ENCODE measurements at places on chromosomes 3 and 15.

DNA sequence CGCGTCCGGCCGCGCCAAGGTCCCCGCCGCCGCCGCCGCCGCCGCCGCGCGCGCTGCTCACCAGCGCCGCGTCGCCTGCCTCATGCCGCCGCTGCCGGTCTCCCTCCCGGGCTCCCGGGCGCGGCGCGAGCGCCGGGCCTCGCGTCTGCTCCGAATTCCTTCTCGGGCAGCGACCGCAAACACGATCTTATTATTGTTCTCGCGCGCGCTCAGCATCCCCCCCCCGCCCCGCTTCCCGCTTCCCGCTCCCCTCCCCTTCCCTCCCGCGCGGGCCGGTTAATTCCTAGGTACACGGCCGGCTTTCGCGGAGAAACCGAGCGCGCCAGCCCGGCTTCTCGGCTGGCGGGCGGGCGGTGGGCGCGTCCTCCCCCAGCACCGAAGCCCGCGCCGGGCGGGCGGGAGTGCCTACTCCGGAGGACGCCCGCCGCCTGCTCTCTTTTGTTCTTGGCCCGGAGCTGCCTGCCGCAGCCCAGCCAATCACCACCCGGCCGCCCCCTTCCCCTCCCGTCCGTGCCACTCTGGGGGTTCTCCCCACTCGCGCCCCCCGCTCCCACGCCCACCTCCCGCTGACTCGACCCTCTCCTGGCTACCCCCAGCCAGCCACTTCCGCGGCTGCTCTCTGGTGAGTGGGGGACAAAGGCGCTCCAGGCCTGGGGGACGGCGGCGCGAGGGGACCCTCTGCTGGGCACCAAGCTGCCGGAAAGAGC is at the start of gene HDGFL3:
Gene HDGFL3, minus strand, starts transcription at position 164 of the 707 bp plus-strand sequence. CDS start 409 bp downstream, outside the sequence.
- peak; percentile 57 for DNase-seq

GRCh38 chr15:63157891-63158431 is 684 bp upstream of the RPS27L start:
- peak; percentile 13 for DNase-seq

DNA sequence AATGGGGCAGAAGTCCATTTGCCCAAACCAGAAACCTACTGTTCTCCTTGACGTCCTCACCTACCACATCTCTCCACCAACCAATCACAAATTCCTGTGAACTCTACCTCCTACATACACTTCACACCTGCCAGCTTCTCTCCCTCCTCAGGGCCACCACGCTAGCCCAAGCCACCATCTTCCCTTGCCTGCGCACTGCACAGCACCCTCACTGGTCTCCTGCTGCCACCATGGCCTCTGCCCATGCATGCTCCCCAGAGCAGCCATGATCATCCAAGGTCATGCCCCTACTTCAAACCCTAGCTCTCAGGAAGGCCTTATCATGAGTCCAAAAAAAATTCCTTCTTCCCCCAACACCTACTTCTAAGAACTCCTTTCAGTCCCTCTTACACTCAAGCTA is 1.1 kb upstream of the EPHB3 start:
- no peak for DNase-seq

DNA sequence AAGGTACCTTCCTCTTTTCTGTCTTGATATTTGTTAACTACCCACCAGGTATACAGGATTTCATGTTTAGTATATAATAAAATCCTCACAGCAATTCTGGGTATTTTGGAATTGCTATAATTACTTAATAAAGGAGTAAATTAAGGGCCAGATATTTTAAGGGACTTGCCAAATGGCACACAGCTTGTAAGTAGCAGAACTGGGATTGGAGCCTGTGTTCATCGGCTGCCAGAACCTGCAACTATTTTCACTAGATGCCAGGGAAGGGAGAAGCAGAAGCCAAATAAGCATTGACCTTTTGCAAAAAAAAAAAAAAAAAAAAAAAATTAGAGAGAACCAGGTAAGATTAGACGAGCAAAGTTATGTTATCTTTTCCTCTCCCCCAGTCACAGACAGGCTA is 683.3 kb upstream of the CADM2 start:
- DNase-seq, result no peak

DNA sequence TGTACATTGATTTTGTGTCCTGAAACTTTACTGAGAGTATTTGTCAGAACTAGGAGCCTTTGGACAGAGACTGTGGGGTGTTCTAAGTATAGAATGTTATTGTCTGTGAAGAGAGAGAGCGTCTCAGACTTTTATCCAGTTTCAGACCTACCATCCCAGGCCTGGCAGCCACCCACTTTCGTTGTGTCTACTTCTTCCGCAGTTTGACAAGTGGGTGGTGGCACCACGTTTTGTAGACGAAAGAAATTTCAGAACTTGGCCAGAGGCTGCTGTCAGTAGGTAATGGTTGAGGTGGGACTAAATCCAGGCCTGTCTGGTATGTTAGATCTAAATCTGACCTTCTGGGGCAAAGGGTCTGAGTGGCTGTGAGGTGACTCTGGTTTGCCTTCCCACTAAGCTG is 13.4 kb upstream of the TRAK1 start:
- no peak for DNase-seq

GRCh38 chr3:190175490-190175889 is 54.8 kb upstream of the P3H2 start:
- DNase-seq, result no peak

DNA sequence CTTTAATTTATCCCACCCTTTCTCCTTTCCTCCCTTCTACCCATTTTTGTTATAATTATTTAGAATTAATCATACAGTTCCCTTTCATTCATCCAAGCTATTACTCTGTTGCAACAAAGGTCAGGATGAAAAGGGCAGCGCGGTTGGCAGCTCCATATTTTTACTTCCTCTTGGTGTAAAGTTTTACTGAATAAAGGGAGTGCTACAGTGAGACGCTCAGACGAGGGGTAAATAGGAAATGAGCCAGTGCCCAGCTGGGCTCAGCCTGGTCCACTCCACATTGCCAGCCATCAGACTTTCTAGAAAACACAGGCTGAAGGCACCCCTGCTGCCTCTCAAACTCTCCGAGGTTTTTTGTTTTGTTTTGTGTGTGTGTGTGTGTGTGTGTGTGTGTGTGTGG is 21.9 kb upstream of the ZBTB38 start:
- peak; percentile 65 for DNase-seq

DNA sequence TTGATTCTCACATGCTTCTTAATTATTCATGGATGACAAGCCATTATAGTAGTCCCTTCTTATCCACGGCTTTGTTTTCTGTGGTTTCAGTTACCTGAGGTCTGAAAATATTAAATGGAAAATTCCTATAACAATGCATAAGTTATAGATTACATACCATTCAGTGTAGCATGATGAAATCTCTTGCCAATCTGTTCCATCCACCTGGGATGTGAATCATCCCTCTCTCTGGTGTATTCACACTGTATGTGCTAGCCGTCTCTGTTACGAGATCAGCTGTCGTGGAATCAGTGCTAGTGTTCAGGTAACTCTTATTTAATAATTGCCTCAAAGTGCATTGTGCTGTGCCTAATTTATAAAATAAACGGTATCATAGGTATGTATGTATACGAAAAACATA is 5.2 kb downstream of the WDR5B start:
- DNase-seq, result no peak
